ENCODE measurements at places on chromosomes 7 and 10. TPM values are rescaled to one million over a fixed set of nuclear protein-coding genes. Genes with fewer than 3 reads are reported as not detected.

GPRIN2 gene
- total RNA-seq, result 2.5 TPM

NAT16 gene
- total RNA-seq, result not detected

OR9A2 gene
- total RNA-seq, result not detected

SLK gene
- total RNA-seq, result 44.0 TPM

EVX1 gene
- total RNA-seq, result not detected

OR13A1 gene
- total RNA-seq, result not detected

GRCh38 chr7:41873741-41874140 lies 170.9 kb upstream of the INHBA start:
- peaks cover 50% of the 10 kb centered on the region for H3K4me1 ChIP-seq
- H3K36me3 ChIP-seq, result no peaks in the 10 kb centered on the region
- H3K27ac ChIP-seq, result no peak overlapping the region
- H3K27me3 ChIP-seq, result no peaks in the 10 kb centered on the region

DNA sequence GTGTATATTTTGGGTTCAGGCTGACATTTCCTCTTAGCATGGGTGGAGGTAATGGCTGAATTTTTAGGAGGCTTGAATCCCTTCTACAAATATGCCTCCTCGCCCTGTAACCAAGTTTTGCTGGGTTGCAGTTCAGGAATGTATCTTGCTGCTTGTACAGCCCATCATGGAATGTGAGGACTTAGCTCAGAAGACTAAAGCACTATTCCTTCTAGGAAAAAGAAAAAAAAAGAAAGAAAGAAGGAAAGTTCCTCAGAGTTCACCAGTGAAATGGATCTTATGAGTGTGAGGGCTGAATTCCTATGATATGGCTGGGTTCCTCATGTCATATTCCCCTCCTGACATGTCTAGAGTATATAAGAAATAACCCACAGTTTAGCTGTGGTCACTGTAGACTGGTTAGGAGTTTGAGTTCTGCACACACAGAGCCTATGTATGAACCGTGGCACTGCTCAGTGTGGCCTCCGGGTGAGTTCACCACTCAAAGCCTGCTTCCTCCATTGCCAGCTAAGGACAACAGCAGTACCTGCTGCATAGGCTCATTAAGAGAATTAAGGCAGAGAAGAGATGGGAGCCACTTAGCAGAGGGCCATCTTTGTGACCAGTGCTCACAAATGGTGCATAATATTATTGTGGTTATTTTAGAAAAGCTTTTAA lies 114.0 kb downstream of the TACC2 start:
- H3K4me3 ChIP-seq, result no peak overlapping the region
- DNase-seq, result no peak
- no peaks in the 10 kb centered on the region for H3K36me3 ChIP-seq
- no peaks in the 10 kb centered on the region for H3K27me3 ChIP-seq

GRCh38 chr7:114530057-114530611 lies 115.5 kb downstream of the FOXP2 start:
- H3K4me1 ChIP-seq, result peaks cover 43% of the 10 kb centered on the region
- H3K4me3 ChIP-seq, result peak overlapping the region; percentile 0
- H3K36me3 ChIP-seq, result no peaks in the 10 kb centered on the region
- no peaks in the 10 kb centered on the region for H3K27me3 ChIP-seq
- DNase-seq, result no peak

GRCh38 chr10:49830846-49831245 lies 68.7 kb upstream of the OGDHL start:
- H3K27me3 ChIP-seq, result no peaks in the 10 kb centered on the region
- H3K27ac ChIP-seq, result no peak overlapping the region
- peaks cover 35% of the 10 kb centered on the region for H3K36me3 ChIP-seq
- DNase-seq, result no peak
- no peak overlapping the region for H3K4me3 ChIP-seq

GRCh38 chr7:2016761-2017480 lies 215.8 kb downstream of the MAD1L1 start:
- H3K36me3 ChIP-seq, result peaks cover 6% of the 10 kb centered on the region
- no peak overlapping the region for H3K4me3 ChIP-seq
- H3K27me3 ChIP-seq, result no peaks in the 10 kb centered on the region
- peaks cover 37% of the 10 kb centered on the region for H3K4me1 ChIP-seq
- H3K27ac ChIP-seq, result no peak overlapping the region
- DNase-seq, result no peak

DNA sequence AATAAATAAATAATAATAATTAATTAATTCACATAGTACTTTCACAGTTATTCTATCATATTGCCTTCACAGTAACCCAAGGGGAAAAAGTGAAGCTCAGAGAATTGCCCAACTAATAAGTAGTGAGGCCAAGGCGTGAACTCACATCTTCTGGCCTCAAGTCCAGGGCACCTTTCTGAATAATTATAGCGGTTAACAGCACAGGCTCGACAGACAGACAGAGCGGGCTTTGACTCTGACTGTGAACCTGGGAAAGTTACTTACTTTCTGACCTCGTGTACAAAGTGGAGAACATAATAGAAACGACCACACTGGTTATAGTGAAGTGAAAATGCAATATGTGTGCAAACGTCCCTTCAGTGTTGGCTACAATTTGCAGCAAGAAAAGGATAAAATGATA lies 5.7 kb upstream of the SMKR1 start:
- peaks cover 3% of the 10 kb centered on the region for H3K27me3 ChIP-seq
- peaks cover 5% of the 10 kb centered on the region for H3K4me1 ChIP-seq
- DNase-seq, result peak; percentile 4
- no peaks in the 10 kb centered on the region for H3K36me3 ChIP-seq

DNA sequence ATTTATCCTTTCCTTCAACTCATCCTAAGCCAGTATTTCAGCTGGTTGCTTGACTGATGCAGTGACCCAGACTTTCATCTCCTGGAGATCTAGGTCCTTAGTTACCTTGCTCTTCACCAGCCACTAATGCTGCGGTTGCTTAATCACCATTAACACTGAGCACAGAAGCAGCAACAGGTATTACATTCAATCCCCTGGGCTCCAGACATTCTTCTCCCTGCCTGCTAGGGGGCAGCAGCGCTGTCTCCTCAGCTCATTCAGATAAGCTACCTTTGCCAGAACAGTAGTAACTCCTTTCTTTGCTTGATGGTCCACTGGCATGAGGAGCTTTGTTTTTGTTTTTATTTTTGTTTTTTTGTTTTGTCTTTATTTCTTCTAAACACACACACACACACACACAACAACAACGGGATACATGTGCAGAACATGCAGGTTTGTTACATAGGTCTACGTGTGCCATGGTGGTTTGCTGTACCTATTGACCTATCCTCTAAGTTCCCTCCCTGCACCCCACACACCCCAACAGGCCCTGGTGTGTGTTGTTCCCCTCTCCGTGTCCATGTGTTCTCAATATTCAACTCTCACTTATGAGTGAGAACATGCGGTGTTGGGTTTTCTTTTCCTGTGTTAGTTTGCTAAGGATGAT lies 1043.2 kb upstream of the C7orf33 start:
- DNase-seq, result no peak
- no peaks in the 10 kb centered on the region for H3K27me3 ChIP-seq
- no peak overlapping the region for H3K4me3 ChIP-seq

DNA sequence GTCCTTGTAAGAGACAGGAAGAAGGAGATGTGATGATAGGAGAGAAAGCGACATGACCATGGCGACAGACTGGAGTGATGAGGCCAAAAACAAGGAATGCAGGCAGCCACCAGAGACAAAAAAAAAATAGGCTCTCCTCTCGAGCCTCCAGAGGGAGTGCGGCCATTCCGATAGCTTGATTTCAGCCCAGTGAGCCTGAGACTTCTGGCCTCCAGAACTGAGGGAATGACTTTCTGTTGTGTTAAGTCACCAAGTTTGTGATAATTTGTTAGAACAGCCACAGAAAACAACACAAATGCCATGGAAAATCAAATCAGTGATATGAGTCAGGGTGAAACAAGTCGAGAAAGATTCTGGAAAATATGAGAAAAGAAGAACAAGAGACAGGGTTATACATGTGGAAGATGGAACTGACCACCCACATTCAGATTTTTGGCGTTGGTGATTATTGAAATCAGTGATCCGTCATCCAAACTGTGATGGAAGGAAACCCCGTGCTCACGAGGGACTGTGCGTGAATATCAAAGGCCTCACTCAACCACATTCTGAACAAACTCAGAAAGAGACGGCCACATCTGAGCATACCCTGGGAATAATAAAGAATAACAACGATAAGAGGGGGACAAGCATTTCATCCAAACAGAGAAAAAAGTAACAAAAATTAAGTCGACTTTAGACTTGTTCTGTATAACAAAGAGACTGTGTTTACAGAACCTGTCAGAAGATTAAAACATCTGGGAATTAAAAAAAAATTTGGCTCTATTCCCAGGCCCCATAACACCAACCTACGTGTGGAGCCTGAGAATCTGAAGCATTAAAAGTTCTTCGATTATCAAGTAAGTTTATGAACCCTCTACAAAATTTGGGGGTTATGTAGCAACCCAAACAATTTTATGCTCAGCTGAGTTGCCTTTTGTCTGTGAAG lies 72.1 kb downstream of the EEPD1 start:
- peaks cover 35% of the 10 kb centered on the region for H3K27me3 ChIP-seq
- H3K4me3 ChIP-seq, result no peak overlapping the region
- H3K36me3 ChIP-seq, result no peaks in the 10 kb centered on the region
- no peaks in the 10 kb centered on the region for H3K4me1 ChIP-seq
- no peak overlapping the region for H3K27ac ChIP-seq

DNA sequence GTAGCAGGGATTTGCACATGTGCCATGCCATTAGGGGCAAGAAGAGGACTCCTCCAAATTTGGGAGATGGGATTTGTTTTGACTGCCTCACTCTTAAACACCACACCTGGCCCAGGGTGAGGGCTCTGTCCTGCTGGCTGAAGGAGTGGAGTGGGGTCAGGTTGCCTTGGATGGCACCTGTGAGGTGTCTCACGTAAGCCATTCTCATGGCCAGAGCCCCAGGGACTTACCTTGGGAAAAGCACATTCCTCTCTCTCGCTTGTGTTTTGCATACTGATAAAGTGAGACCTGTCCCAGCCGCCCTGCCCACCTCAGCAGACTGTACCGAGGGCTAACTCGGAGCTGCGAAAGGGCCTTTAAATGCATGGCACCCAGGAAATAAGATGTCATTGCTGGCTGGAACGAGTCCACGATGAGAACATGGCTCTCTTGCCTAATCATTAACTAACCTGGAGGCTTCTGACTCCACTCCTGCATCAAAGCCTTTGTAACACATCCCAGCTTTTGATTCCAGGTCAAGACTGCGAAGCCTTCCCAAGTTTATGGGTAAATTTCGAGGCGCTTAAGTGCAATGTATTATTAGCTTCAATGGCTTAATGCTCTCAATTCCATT lies 184.0 kb upstream of the RNF32 start:
- H3K4me1 ChIP-seq, result no peaks in the 10 kb centered on the region
- H3K27me3 ChIP-seq, result no peaks in the 10 kb centered on the region
- no peak for DNase-seq
- H3K27ac ChIP-seq, result no peak overlapping the region
- H3K36me3 ChIP-seq, result no peaks in the 10 kb centered on the region

DNA sequence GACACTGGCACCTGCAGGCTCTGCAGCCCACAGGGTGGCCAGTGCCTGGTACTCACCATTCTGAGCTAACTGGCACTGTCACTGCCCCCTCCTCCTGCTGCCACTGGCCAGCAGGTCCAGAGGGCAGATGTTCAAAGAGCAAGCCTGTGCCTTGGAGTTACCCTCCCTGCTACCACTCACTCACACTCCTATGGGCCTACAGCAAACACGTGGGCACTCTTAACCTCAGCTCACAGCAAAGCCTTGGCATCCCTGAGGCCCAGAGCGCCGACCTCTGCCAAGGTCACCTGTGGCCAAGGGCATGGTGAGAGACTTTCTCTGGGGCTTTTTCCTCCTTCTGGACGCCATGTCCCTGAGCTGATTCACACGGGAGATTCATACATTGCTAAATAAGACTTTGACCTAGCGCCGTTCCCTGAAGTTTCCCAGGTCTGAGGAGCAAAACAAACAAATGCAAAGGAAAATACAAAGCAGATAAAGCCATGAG lies 270.0 kb upstream of the PPP2R2D start:
- no peaks in the 10 kb centered on the region for H3K4me1 ChIP-seq
- peak; percentile 65 for DNase-seq
- no peak overlapping the region for H3K27ac ChIP-seq
- no peaks in the 10 kb centered on the region for H3K27me3 ChIP-seq
- no peak overlapping the region for H3K4me3 ChIP-seq

- no peak for DNase-seq
- H3K4me3 ChIP-seq, result no peak overlapping the region
- no peaks in the 10 kb centered on the region for H3K27me3 ChIP-seq
- no peak overlapping the region for H3K27ac ChIP-seq
- H3K4me1 ChIP-seq, result peaks cover 1% of the 10 kb centered on the region
- H3K36me3 ChIP-seq, result peaks cover 10% of the 10 kb centered on the region
Measured at GRCh38 chr7:98163704-98164494, 47.3 kb upstream of the BHLHA15 start.

DNA sequence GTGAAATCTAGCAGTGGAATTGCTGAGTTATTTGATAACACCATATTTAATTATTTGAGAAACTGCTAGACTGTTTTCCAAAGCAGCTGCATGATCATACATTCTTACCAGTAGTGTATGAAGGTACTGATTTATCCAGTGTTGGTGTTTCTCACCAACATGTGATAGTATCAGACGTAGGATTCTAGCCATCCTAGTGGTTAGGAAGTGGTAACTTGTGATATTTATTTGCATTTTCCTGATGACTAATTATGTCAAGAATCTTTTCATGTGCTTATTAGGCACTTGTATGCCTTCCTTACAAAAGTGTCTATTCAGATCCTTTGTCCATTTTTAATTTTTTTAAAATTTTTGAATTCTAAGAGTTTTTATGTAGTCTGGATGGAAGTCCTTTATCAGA lies 54.2 kb upstream of the PLXDC2 start:
- no peaks in the 10 kb centered on the region for H3K36me3 ChIP-seq
- H3K27ac ChIP-seq, result no peak overlapping the region
- no peak for DNase-seq

GRCh38 chr7:25287291-25287690 lies 59.0 kb upstream of the NPVF start:
- no peak overlapping the region for H3K27ac ChIP-seq
- H3K36me3 ChIP-seq, result no peaks in the 10 kb centered on the region
- peaks cover 12% of the 10 kb centered on the region for H3K27me3 ChIP-seq
- H3K4me3 ChIP-seq, result no peak overlapping the region
- no peak for DNase-seq

DNA sequence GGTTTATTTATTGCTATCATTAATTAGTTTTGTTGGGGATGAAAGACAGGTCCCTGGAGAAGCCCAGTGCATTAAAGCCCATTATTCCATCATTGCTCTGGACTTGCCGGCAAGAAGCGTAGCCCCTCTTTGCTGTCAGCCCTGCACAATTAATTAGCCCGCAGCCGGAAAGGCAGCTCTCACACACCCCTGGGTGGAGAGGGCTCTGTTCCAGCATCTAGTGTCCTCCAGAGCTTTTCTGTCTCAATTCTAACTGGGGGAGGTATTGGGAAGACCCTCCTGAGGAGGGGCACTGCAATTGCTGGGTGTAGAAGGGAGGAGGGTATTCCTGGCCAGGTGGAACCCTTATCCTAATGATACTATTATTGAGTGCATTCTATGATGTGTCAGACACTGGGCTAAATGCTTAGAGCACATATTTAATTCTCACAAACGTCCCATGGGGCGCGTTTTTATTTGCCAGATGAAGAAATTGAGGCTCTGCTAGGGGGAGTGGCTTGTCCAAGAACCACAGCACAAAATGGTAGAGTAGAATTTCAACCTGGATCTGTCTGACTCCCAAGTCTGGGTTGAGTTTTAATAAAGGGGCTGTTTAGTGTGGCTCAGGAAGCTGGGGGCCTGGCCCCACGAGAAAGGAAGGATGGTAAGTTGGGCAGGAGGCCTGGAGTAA lies 148.1 kb upstream of the PCBD1 start:
- H3K27me3 ChIP-seq, result peaks cover 34% of the 10 kb centered on the region
- H3K4me3 ChIP-seq, result no peak overlapping the region
- peaks cover 7% of the 10 kb centered on the region for H3K4me1 ChIP-seq

- no peaks in the 10 kb centered on the region for H3K27me3 ChIP-seq
- no peak for DNase-seq
- H3K4me1 ChIP-seq, result no peaks in the 10 kb centered on the region
- no peak overlapping the region for H3K4me3 ChIP-seq
Measured at GRCh38 chr10:82420001-82420400, 545.0 kb downstream of the NRG3 start.
